ENCODE measurements at places on chromosomes 2 and 18. TPM values are rescaled to one million over a fixed set of nuclear protein-coding genes. Genes with fewer than 3 reads are reported as not detected.

Gene RESP18
- not detected for total RNA-seq

Gene VWA3B
- not detected for total RNA-seq

Gene MAP3K19
- total RNA-seq, result not detected

Gene TMEM131
- total RNA-seq, result 26.6 TPM

Gene DCDC2C
- total RNA-seq, result not detected

Gene TMEM178A
- total RNA-seq, result not detected

Gene PTPRN
- 1.3 TPM for total RNA-seq

Gene C2orf80
- total RNA-seq, result not detected

Gene MBP
- total RNA-seq, result 80.7 TPM

Gene UGT1A10
- not detected for total RNA-seq

Gene LINC00305
- not detected for total RNA-seq

Gene HOXD13
- not detected for total RNA-seq

Gene STAMBP
- 8.8 TPM for total RNA-seq

Gene DIPK1C
- total RNA-seq, result not detected

Gene INPP1
- 2.2 TPM for total RNA-seq

Gene KYNU
- 35.9 TPM for total RNA-seq

Gene VIT
- not detected for total RNA-seq

Gene MTLN
- total RNA-seq, result 8.4 TPM

Gene HES6
- total RNA-seq, result 5.4 TPM

Gene MYL1
- not detected for total RNA-seq

Gene SMYD1
- under 0.01 TPM for total RNA-seq

Gene PPP3R1
- total RNA-seq, result 62.1 TPM

Gene ACVR1C
- total RNA-seq, result 4.1 TPM

Gene MTCL1
- 0.63 TPM for total RNA-seq

Gene TFCP2L1
- total RNA-seq, result 0.10 TPM

Gene PLGLB2
- total RNA-seq, result 0.52 TPM

Gene SALL3
- under 0.01 TPM for total RNA-seq

Gene SGPP2
- total RNA-seq, result 0.94 TPM

Gene MPPE1
- total RNA-seq, result 30.7 TPM

Gene SERPINB5
- total RNA-seq, result not detected

Gene FKBP1B
- 4.5 TPM for total RNA-seq

Gene UGT1A5
- total RNA-seq, result not detected

Gene IL1F10
- not detected for total RNA-seq

Gene TSHZ1
- 13.1 TPM for total RNA-seq

Gene VWC2L
- total RNA-seq, result under 0.01 TPM

Gene SANBR
- total RNA-seq, result 4.4 TPM

Gene LBX2
- 0.21 TPM for total RNA-seq

Gene ALPI
- total RNA-seq, result not detected

Gene ROCK2
- 8.5 TPM for total RNA-seq

Gene LAMA3
- under 0.01 TPM for total RNA-seq

Gene NOL4
- not detected for total RNA-seq

Gene CDH20
- total RNA-seq, result 0.10 TPM

Gene NOSTRIN
- total RNA-seq, result 2.0 TPM

Gene CXCR1
- 0.10 TPM for total RNA-seq

Gene SESTD1
- 20.1 TPM for total RNA-seq

Gene EVX2
- not detected for total RNA-seq

Gene TRIM43
- total RNA-seq, result not detected

Gene GMCL1
- 18.6 TPM for total RNA-seq

Gene ADCYAP1
- total RNA-seq, result not detected

Gene CDCA7
- total RNA-seq, result 2.3 TPM

Gene REG1B
- total RNA-seq, result not detected

Gene DNER
- 0.21 TPM for total RNA-seq

Gene SLC4A5
- 6.7 TPM for total RNA-seq

Gene CREG2
- total RNA-seq, result not detected

Gene PSD4
- 47.2 TPM for total RNA-seq

Gene CPLX4
- total RNA-seq, result 0.10 TPM

Gene CPO
- 0.21 TPM for total RNA-seq

Gene CTAGE1
- total RNA-seq, result 0.10 TPM

Gene CDK5R2
- not detected for total RNA-seq

All from mononuclear cell (primary cell).